WTC11 (cell line): ENCODE measurements at places on chromosomes 6 and 20.
A peak's percentile ranks its signal among the peaks of the same experiment; 100 is the strongest.

DNA sequence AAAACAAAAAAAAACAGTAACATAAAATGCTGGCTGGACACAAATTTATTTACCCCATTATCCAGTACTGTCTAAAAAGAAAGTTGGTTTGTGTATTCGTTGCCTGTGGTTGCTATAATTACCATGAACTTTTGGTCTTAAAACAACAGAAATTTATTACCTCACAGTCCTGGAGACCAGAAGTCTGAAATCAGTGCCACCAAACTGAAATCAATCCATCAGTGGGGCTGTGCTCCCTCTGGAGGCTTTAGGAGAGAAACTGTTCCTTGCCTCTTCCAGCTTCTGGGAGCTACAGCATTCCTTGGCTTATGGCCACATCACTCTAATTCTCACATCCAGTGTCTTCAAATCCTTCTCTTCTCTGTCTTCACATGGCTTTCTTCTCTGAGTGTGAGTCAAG lies 79.4 kb downstream of the SNX5 start:
- no peak for DNase-seq

- DNase-seq, result no peak
Observed at GRCh38 chr20:63570281-63571086, 3.6 kb downstream of the HELZ2 start.

DNA sequence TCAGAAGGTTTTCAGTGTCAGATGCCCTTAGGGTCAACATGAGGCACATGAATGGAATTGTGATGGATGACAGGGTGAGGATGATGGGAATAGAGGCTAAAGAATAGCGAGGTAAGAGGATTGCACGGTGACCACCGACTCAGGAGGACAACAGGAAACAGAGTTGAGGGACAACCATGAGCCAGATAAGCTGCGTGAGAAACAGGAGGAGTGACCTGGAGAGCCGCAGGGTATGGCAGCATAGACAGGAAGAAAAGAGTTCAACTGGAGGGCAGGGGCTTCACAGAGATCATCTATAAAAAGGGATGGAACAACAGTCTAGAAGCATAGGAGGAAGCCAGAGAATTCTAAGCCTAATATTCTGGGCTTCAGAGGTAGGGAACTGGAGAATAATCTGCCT lies 84.7 kb upstream of the ENPP5 start:
- no peak for DNase-seq

DNA sequence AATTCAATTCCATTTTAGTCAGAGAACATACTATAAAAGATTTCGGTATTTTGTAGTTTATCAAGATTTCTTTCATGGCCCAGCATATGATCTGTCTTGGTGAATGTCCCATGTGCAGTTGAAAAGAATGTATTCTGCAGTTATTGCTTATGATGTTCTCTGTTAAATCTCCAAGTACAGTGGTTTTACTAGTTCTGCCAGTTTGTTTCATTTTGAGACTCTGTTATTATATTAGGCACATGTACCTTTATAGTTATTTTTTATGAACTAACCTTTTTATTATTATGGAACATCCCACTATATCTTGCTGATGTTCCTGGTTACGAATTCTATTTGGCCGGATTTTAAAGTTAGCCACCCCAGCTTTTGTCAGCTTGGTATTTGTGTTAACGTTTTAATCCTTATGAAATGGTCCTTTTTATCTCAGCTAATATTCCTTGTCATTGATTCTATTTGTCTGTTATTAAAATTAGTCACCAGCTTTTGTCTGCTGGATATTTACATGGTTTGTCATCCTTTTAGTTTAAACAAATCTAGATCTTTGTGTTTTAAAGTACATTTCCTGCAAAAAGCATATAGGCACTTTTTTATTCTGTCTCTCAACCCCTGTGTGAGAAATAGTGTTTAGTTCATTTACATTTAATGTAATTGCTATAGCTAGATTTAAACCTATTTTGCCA lies 48.9 kb downstream of the VTA1 start:
- no peak for DNase-seq

DNA sequence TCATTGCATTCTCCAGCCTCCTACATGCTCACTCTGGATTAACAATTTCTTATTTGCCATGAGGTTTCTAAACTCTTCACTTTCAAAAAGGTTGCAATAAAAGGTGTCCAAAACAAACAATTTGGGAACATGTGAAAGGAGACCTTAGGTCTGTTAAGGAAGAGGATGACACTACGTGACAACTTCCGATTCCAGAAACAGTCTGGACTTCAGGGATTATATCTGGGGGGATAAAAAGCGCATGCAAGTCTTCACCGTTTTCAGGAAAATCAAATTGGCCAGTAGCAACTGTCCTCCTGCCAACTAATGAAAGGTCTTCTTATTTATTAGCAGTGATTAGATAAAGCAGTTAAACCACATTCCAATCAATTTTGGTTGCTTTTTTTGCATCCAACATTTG lies 1.8 kb downstream of the ZDHHC14 start:
- DNase-seq, result no peak

DNA sequence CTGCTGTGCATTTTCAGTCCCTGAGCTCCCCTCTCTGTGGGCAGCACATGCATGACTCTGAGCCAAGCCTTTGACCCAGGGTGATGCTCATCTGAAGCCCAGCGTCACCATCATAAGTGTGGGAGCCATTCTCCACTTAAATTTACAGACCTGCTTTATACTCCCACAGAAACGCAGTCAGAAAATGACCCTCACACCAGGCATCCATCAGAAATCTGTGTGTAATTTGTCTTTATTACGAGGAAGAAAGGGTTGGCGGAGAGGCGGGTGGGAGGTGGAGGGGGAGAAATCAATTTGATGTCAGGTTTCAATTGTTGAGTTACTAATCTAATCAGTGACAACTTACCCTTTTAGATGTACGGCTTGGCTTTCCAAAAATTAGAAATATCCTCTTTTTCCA lies 353.6 kb downstream of the MAFB start:
- no peak for DNase-seq

DNA sequence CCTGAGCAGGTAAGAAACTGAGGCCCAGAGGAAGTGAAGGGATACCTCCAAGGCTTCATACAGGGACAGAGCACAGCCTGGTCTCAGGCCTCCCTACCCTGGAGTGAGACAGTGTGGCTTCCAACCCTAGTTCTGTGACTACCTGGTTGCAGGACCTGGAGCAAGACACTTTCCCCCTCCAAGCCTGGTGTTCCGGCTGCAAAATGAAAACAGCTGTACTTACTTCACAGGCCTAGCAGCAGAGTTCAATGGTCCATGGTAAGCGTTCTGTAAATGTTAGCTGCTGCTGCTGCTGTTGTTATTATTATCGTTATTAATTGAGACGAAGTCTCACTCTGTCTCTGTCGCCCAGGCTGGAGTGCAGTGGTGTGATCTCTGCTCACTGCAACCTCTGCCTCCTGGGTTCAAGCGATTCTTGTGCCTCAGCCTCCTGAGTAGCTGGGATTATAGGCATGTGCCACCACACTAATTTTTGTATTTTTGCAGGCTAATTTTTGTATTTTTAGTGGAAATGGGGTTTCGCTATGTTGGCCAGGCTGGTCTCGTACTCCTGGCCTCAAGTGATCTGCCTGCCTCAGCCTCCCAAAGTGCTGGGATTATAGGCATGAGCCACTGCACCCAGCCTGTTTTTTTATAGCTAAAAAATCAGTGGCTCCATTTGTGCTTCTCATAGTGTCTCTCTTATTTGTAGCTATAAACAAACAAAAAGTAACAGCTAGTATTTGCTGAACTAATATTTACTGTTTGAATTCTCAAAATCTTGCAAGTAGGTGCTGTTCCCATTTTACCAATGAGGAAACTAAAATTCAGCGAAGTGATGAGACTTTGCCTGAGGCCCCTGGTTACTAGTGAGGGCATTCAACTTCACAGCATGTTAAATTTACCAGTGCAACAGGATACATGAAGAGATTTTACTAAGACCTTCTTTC lies 41.9 kb downstream of the COX4I2 start:
- DNase-seq, result no peak

- DNase-seq, result peak; percentile 80
Observed at GRCh38 chr6:1396952-1397868, 7.8 kb downstream of the FOXF2 start.

DNA sequence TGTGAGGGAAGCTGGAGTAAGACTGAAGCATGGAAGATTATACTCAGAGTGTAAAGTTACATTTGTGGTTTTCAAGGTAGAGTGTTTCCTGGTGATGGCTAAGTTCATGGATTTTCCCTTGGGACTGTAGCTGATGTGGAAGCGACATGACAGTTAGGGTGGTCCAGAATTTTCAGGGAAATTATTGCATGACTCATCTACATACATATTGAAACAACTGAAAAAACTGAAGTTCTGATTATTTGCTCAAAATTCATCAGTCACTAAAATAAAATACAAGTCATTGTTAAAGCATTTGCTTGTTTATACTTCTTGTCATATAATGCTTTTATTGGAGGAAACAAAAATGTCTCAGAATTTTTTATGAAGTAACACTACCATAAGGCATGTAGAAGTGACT lies 700.0 kb downstream of the RFPL4B start:
- DNase-seq, result no peak

- no peak for DNase-seq
Observed at GRCh38 chr20:51763965-51764602, 4.1 kb downstream of the ATP9A start.

GRCh38 chr20:38165966-38166702 lies 1.1 kb upstream of the TGM2 start:
- no peak for DNase-seq

GRCh38 chr20:58016779-58017178 lies 211.7 kb downstream of the ANKRD60 start:
- no peak for DNase-seq

- no peak for DNase-seq
Observed at GRCh38 chr20:33689493-33689892, 3.3 kb upstream of the E2F1 start.

DNA sequence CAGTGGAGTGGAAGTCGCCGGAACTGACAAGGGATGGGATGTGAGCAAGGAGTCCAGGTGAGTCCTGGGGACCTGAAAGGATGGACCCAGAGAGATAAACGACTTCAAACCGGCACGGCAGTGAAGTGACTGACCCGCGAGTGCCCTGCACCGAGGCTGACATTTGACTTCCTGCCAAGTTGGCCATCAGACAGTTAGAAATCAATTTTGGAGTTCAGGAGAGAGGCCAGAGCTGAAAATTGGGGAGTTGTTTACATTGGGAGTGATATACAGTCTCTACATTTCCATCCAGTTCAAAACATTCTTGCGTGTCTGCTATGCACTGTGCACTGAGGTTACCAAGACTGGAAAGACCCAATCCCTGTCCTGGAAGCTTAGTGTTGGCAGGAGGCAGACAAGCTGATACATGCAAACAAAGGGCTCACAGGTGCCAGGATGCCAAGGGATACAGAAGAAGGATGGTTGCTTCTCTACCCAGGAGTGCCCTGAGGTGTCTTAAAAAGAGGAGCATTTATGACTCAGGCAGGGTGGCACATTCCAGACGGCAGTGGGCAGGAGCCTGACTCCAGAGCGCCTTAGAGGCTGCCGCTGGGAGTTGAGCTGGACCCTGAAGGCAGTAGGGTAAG lies 186.6 kb downstream of the MTHFD1L start:
- DNase-seq, result no peak

DNA sequence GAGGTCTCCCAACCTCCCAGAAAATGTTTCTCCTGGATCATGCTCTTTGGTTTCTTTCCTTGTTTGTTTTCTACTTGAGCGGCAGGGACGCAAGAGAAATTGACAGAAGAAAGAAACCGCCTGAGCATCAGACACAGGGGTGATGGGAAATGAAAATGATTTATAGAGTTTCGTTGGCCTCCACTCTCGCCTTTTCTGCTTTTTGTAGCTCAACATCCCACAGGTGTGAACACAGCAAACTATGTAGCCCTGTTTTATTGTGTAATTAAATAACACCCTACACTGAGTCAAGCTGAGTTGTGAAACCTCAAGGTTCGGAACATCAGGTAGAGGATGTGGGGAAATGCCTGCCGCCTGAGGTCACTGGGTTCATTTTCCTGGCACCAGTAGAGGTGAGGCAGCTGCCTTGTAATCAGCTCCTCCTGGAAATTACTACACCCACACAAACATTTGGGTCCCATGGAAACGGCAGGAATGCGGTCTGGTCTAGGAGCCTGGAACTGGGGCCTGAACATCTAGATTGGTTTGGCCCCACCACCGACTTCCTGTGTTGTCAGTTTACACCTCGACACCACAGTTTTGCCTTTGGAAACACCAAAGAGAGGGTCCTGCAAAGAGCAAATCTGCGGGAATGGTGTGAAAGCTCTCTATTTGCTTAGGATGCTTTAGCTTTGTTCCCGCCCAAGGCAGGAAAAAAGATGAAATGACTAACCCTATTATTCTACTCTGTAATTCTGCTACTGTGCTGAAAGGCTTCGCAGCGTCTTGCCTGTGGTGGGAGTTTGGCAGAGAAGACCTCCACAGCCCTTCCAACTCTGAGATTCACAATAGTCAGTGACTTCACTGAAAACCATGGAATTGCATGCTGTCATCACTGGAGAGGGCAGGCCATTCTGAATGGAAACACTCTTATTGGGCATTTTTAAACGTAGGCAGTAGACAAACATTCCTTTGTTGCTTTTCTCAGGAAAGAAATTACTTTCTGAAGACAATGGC lies 53.0 kb downstream of the ADAT2 start:
- DNase-seq, result peak; percentile 38

GRCh38 chr20:61451953-61452352 lies 199.9 kb downstream of the CDH4 start:
- DNase-seq, result no peak

DNA sequence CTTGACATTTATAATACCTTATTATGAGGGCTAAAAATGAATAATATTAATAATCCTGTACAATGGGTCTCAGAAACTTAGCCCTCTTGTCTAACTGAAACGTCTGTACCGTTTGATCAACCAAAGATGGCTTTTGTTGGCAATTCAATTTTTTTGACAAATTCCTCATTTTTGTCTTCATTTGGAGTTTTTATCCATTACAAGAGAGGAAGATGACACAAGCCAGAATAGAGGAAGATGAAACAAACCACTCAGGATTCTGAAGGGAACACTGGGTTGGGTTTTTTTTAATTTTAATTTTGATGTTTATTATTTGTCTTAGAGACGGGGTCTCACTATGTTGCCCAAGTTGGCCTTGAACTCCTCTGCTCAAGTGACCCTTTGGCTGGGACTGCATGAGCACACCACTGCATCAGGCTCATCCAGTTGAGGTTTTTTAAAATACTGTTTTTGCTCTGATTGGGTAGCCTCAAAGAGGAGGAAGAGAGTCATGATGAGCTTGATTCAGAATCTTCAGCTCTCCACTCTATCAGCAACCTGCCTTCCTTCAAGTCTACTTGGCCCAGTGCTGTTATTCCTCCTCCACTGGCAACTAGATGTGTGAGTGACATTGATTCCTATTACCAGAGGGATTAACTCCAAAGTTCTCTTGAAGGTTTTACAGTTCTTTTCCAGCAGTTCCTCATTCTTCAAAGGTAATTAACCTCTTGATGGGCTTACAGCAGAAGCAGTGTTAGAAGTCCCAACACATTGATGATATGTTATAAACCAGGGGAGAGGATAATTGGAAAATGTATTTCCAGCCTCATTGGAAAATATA lies 71.3 kb downstream of the ATXN1 start:
- no peak for DNase-seq

- no peak for DNase-seq
Observed at GRCh38 chr6:131038597-131039344, 24.3 kb downstream of the EPB41L2 start.
